RPMI7951 (cell line): ENCODE measurements at places on chromosomes 16 and 17. TPM values are rescaled to one million over a fixed set of nuclear protein-coding genes. Genes with fewer than 3 reads are reported as not detected.

DNA sequence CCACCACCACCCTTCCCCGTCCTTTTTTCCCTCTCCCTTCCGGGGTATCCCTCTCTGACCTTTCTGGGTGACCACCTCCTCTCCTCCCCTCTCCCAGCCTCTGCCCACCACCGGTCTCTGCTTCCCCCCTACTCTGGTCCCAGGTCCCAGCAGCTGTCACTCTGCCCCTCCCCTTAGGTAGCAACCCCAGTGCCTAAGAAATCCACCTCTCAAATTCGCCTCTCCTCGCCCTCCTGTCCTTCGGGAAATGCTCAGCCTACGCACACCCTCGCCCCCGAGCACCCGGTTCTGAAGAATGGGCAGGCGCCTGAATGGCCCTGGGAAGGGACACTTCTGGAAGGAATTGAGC lies 775 bp upstream of the SP6 start:
- no peak for DNase-seq

MAF gene
- total RNA-seq: 0.48 and 0.88 TPM in 2 replicates

PRR29 gene
- not detected in 2 replicates for total RNA-seq

- DNase-seq: no peak
Measured at GRCh38 chr16:10979717-10980601, 35.6 kb downstream of the CLEC16A start.

GRCh38 chr17:64964796-64965195 lies 45.5 kb upstream of the LRRC37A3 start:
- DNase-seq: peak; percentile 70

GRCh38 chr16:64450177-64450576 lies 671.7 kb downstream of the CDH11 start:
- peak; percentile 72 for DNase-seq

- no peak for DNase-seq
Measured at GRCh38 chr16:15613676-15614075, 29.3 kb downstream of the MARF1 start.

GRCh38 chr16:82580298-82580890 lies 46.4 kb upstream of the CDH13 start:
- peak; percentile 29 for DNase-seq

DNA sequence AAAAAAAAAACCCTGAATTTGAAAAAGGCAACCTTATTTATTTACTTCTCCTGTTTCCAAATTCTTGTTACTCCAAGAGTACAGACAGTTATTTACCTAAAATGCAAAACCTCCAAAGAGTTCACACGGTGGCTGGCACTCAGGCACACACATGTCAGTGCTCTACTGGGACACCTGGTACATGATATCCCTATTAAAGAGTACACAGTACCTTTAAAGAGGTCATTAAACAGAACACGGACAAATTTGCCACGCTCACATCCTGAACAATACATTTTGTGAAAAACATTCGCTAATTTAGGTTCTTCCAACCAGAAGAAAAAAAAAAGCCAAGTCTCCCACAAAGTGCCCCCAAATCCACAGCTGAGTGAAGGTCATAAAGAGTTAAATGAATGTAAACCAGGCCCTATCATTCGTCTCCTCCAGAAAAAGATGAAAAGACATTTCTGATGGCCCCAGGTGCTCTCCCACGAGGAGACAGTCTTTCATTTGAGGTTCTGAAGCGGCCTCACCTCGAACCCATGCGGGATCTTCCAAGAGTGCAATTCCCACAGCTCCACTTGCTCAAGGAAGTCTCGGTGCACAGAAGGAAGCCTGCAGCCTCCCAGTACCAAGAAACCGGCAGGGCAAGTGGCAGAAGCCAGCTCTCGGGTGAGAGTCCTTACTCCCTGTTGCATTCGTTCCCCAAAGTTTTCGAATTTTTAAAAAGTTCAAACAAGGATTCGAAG lies 993 bp downstream of the ERN1 start:
- peak; percentile 39 for DNase-seq

- DNase-seq: no peak
Measured at GRCh38 chr16:80028581-80029380, 428.2 kb upstream of the MAF start.

GRCh38 chr16:3141781-3142311 lies 7.0 kb downstream of the ZNF213 start:
- no peak for DNase-seq

- DNase-seq: no peak
Measured at GRCh38 chr17:72575542-72576233, 454.9 kb downstream of the SOX9 start.

CARHSP1 gene
- total RNA-seq: 156 and 166 TPM in 2 replicates

GRCh38 chr17:33085256-33085655 lies 93.6 kb downstream of the SPACA3 start:
- DNase-seq: no peak

MAPT gene
- 0.10 and 0.12 TPM in 2 replicates for total RNA-seq

ABCC11 gene
- not detected in 2 replicates for total RNA-seq

- DNase-seq: no peak
Measured at GRCh38 chr16:71557299-71557698, 19.6 kb downstream of the TAT start.

GRCh38 chr17:7236808-7237207 lies 2.4 kb downstream of the PHF23 start:
- no peak for DNase-seq
